NCI-H526 treated with DMSO at 0.1 percent for 48 hours (cell line): ENCODE measurements at places on chromosomes 7 and 10.
A peak's percentile ranks its signal among the peaks of the same experiment; 100 is the strongest.

DNA sequence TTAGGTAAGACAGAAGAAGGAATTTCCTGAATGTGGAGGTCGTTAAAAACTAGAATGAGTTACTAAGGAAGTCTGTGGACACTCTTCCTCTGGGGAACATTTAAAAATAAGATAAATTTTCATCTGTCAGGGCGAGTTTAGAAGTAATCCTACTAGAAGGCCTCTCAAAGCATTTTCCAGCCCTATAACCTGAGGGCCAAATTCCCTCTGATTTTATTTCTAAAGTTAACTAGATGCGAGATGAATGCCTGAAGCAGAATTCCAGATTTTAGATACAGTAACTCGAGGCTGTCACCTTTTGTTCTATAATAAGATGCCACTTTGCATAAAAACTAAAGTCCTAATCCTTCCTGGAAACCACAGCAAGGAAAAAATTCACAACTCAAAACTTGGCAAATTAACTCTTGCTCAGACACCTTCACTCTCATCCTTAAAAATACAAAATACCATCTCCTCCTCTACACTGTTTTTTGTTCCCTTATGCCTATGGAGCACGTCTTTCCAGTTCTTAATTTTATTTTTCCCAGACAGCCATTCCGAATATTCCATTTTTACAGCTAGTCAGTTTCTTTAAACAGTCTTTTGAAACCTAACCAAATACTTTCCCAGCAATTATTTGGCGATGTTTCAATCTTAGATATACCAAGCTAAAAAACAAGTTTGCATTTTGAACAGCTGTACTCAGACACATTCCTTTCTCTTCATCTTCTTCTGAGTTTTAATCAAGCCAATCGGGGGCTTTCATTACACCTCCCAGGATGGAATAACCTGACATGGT, 420.7 kb upstream of the NFE2L3 start:
- DNase-seq, result no peak

DNA sequence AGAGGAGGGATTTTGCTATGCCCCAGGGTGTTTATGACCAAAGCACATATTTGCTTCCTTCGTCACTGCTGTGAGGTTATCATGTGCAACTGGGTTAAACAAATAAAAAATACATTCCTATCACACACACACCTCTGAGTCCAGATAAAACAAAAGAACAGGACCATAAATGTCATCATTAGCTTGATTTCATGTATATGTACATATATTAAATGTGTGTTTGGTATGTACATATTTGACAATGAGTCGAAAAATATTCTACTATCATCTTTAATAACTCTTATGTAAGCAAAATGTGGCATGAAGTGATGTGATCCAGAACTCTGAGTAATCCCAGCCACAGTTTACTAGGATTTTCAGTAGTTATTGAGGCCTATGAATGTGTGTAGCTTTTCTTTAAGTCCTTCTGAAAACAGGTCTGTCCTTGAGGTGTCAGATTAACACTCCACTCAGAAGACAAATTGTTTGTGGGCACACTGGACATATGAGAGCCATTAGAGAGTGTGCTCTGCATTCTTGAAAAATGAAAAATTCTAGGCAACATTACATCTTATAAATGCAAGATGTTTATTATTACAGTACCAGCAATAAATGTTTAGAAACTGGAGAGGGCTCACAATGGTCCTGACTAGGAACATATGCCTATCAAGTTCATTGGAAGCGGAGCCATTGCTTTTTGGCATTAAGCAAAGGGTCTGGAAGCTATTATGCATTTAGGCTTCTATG, 335.1 kb upstream of the SEMA3A start:
- DNase-seq, result no peak

GRCh38 chr7:98209166-98209920, 1.9 kb upstream of the BHLHA15 start:
- DNase-seq, result no peak

GRCh38 chr7:95229301-95229700, 95.0 kb downstream of the PON1 start:
- no peak for DNase-seq

- DNase-seq, result no peak
These were observed 240.2 kb downstream of the PTEN start for GRCh38 chr10:88103576-88103975.

DNA sequence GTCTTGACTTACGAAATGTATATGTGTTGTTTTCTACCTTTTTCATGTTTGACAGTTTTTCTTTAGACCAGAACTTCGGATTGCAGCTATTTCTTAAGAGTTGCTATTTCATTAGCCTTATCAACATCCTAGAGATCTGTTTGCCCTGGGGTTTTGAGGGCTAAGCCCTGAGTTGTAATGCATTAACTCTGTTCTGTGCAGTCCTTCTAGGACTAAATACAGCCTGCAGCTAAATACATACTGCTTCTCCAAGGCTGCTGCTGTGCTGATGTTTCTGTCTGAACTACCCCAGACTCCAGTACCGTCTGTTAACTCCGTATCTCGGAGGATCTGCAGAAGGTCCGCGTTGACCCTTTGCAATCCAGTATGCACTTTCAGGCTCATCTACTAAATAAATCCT, 26.5 kb downstream of the KIAA1217 start:
- no peak for DNase-seq

DNA sequence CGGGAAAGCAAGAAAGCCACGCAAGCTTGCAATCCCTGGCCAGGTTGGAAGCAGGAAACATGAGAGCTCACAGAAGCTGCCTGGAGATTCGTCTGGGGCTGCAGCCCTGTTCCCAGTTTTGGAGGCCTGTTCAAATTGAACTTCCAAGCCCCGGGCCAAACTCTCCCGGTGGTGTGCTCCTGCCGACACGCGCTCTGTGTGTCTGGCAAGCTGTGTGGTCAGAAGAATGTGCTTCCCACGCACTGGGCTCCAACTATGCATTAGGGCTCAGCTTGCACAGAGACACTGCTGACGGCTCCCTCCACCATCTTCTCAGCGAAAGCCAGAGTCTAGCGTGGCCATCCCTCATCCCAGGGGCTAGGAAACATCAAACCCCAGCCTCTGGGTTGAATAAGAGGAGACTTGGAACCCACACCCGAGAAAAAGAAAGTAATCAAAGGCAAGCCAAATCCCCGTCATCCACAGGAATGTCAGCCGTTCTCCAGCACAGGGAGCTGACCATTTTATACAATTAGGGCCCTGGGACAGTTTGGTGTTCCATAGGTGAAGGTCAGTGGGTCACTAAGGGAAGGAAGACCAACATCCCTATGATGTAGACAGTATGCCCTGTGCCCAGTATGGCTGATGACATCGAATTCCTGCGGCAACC, 107.2 kb downstream of the FGFR2 start:
- DNase-seq, result no peak

- no peak for DNase-seq
These were observed 677 bp downstream of the TSPAN14 start for GRCh38 chr10:80454513-80455460.

- no peak for DNase-seq
These were observed 46.8 kb downstream of the CDC14C start for GRCh38 chr7:48971173-48971572.

- DNase-seq, result peak; percentile 23
These were observed 399 bp downstream of the FHIP2A start for GRCh38 chr10:114821915-114822443.

GRCh38 chr7:155734445-155734809, 77.8 kb downstream of the SHH start:
- DNase-seq, result no peak

- DNase-seq, result peak; percentile 93
These were observed 2.4 kb downstream of the RBM20 start for GRCh38 chr10:110646417-110647135.

GRCh38 chr7:114073701-114074100, 154.9 kb upstream of the PPP1R3A start:
- no peak for DNase-seq
